Inflammatory macrophage treated with lipopolysaccharide for 1 hour (primary cell): ENCODE measurements at places on chromosomes 11 and 22.
A peak's percentile ranks its signal among the peaks of the same experiment; 100 is the strongest.

DNA sequence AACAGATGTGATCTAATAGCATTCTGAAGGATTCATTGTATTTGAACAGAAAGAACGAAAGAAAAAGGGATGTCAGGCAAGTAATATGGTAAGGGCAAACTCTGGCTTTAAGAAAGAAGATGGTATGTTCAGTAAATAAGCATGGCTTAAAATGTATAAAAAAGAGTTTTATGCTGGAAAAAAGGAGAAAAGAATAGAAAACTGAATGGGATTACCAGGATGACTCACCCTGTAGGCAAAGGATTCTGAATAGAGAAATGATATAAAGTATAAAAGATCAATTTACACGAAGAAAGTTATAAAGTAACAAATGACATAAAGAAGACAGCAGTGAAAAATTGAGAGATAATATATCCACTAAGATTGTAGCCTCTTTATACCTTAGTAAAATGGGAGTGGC is 4.5 kb downstream of the CCDC82 start:
- no peak for DNase-seq

GRCh38 chr22:45254388-45254787 is 13.7 kb upstream of the KIAA0930 start:
- no peak for DNase-seq

DNA sequence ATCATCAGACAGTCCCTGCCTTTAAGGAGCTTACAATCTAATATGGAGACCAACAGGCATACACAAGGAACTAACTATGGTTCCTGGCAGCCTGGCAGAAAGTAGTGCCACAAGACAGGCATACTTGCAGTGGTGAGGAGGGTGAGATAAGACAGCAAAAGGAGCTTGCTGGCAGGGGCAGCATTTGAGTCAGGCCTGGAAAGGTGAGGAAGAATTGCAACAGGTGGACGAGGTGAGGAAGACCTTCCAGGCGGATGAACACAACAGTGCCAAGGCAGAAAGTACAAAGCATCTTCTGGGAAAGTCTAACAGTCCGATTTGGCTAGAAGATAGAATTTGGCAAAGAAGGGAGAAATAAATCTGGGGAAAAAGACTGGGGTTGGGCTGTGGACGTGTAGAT is 4.3 kb downstream of the DNAL4 start:
- no peak for DNase-seq

GRCh38 chr22:46022881-46023512 is 46.0 kb upstream of the WNT7B start:
- DNase-seq: no peak

DNA sequence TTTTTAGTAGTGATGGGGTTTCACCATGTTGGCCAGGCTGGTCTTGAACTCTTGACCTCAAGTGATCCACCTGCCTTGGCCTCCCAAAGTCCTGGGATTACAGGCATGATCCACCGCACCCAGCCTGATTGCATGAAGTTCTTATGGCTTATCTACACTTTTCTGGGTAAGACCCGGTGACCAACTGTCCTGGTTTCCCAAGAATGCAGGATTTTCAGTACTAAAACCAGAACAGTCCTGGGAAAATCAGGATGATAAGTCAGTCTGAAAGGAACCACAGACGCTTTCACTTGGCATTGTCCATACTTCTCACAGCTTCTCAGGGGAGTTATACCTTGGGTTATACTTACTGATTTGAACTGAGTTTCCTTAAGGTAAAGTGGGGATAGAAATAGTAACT is 1.4 kb upstream of the BPIFC start:
- no peak for DNase-seq

DNA sequence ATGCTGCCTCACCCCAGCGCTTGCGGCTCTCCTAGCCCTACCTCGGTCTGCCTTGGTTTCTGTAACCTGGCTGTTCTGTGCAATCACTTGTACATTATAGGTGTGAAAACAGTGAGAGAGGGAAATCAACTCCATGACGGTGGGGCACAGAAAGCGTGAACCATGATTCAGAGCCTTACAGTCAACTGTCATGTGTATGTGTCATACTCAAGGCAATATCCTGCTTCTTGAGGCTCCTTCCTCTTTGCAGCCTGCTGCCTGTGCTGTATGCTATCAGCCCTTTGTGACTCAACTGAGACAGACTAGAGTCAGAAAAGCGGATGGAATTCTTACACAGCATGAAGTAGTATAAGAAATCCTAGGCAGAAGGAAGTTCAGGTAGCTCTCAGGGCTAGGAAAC is 2.1 kb downstream of the NRIP3 start:
- DNase-seq: peak; percentile 97

GRCh38 chr22:42635531-42635930 is 4.9 kb downstream of the ATP5MGL start:
- no peak for DNase-seq

DNA sequence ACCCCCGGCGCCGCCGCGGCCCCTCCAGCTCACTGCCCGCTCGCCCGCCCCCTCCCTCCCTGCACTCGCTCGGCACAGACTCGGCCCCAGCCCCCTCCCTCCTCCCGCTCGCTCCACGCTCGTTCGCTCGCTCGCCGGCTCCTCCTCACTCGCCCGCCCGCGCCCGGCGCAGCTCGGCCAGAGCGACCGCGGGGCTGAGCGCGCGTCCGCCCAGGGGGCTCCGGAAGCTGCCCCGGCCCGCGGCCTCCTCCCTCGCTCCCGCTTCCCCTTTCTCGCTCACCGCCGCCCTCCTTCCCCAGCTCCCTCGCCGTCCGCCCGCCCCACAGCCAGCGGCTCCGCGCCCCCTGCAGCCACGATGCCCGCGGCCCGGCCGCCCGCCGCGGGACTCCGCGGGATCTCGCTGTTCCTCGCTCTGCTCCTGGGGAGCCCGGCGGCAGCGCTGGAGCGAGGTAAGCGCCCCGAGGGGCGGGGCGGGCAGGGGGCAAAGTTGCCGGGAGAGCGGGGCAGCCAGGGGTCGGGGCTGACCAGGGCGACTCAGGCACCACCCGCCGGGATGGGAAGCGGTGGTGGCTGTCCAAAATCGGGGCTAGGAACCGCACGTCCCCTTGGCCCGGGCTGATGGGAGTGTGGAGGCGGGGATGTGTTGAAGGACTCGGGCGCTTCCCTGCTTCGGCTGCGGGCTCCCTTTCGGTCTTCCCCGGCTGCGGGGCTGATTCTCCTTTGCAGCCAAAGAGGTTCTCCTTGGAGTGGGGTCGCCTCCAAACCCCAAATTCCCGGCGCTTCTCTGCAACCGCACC is at the start of gene SEZ6L:
TSS of gene SEZ6L (plus strand) at position 148 of the 797 bp plus-strand sequence. CDS start at position 356, 208 bp downstream.
- peak; percentile 26 for DNase-seq

GRCh38 chr11:104852811-104853210 is 45.4 kb downstream of the CASP12 start:
- no peak for DNase-seq

GRCh38 chr11:1032310-1032891 is 4.1 kb downstream of the MUC6 start:
- no peak for DNase-seq

DNA sequence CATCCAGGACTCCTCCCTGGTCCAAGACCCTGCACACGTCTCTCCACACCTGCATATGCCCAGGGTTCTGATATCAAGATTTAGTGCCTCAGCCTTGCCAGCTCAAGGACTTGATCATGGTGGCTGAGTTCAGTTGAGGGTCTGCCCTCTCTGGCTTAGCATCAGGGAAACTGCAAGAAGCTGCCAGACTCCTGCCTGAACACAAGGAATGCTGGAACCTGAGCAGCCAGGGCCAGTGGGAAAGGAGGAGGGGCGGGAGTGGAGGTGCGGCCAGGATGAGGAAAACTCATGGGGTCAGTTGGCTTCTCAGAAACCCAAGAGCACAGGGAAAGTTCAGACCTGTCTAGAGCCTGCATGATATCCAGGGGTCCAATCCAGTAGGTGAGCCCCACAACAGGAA is 546.1 kb downstream of the BUD13 start:
- DNase-seq: no peak

- no peak for DNase-seq
Observed at GRCh38 chr11:125902277-125902926, 604 bp downstream of the PUS3 start.

GRCh38 chr22:41565403-41566054 is 4.7 kb downstream of the CSDC2 start:
- DNase-seq: no peak

DNA sequence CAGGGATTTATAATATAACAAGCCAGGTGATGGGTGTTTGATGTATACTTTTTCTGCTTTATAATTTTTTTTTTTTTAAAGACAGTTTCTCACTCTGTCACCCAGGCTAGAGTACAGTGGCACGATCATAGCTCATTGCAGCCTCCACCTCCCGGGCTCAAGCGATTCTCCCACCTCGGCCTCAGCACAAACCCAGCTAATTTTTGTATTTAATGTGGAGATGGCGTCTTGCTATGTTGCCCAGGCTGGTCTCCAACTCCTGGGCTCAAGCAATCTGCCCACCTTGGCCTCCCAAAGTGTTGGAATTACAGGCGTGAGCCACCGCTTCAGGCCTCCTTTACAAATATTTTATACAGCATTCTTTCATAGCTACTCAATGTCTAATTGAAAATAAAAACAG is 48.6 kb downstream of the MORC2 start:
- DNase-seq: no peak

DNA sequence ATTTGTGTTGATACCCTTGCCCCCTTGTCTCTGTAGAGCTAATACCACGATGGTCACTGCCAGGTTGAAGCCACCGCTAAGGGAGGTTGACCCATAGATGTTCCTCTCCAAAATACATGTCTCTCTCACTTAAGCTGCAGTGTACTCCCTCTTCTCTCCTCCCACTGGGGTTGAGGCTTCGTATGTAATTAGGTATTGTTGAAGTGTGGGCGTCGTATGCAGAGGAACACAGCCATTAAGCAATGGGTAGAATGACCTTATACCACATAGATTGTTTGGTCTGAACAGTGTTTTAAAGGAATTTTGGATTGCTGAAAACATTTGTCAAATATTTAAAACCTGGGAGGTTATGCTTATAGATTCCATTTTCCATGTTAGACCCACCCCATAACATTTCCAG is 71.9 kb downstream of the TRAF6 start:
- peak; percentile 19 for DNase-seq

- DNase-seq: no peak
Observed at GRCh38 chr11:33191467-33191866, 30.2 kb upstream of the CSTF3 start.

DNA sequence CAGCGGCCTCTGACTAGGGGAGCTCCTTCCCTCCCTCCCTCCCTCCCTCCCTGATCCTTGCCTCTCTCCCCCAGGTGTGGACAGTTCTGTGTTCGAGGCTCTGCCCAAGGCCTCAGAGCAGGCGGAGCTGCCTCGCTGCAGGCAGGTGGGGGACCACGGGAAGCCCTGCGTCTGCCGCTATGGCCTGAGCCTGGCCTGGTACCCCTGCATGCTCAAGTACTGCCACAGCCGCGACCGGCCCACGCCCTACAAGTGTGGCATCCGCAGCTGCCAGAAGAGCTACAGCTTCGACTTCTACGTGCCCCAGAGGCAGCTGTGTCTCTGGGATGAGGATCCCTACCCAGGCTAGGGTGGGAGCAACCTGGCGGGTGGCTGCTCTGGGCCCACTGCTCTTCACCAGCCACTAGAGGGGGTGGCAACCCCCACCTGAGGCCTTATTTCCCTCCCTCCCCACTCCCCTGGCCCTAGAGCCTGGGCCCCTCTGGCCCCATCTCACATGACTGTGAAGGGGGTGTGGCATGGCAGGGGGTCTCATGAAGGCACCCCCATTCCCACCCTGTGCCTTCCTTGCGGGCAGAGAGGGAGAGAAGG is 11.1 kb upstream of the POU2F3 start:
- DNase-seq: no peak

- DNase-seq: no peak
Observed at GRCh38 chr11:126487711-126488110, 132.2 kb downstream of the ST3GAL4 start.

GRCh38 chr22:25485626-25486545 is 78.6 kb upstream of the GRK3 start:
- DNase-seq: no peak

DNA sequence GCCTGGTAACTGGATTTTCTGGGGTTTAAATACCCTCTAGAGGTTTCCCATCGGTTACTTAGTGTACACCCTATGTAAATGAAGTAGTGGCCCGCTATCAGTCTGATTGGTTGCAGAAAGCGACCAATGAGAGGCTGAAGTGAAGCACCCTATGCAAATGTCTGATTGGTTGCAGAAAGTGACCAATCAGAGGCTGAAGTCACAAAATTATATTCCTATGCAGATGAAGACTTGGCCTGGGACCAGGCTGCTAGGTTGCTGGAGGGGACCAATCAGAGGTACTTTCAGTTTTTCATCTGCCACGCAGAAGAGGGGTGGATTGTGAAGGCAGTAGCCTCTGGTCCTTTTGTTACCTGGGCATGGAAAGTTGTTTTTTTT is 134.8 kb downstream of the TBC1D22A start:
- DNase-seq: no peak

DNA sequence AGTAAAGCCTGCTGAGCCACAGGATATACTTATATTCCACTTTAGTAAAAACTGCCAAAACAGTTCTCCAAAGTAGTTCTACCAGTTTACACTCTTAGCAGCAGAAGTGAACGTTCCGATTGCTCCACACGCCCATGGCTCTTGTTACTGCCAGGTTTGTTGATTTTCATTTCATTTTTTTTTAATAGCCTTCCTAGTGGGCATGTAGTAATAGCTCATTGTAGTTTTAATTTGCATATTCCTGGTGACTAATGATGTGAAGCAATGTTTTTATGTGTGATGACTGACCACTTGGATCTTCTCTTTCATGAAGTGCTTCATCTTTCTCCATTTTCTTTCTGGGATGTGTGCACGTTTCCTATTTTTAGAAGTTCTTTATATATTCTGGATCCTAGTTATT is 4.8 kb upstream of the C11orf97 start:
- DNase-seq: peak; percentile 31

DNA sequence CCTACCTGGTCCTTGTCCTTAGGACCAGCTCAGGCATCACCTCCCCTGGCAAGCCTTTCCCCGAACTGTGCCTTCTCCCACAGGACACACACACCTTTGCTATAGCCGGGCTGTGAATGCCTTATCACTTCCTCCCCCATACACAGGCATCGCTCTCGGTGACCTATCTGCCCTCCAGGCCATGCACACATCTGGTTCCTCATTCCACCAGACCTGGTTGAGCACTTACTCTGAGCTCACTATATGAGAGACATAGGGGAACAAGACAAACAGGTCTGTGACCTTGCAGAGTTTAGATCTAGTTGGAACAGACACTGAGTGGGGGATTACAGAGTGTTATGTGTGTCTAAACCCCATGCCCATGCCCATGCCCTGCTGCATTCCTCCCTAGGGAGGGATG is 3.1 kb upstream of the BCR start:
- DNase-seq: no peak
